ENCODE measurements at places on chromosomes 5 and 9.

- DNase-seq = no peak
Observed at GRCh38 chr9:133873461-133873891, 118.6 kb downstream of the VAV2 start.

- DNase-seq = no peak
Observed at GRCh38 chr5:1546556-1546955, 22.8 kb upstream of the LPCAT1 start.

- no peak for DNase-seq
Observed at GRCh38 chr5:149314571-149315111, 30.7 kb upstream of the GRPEL2 start.

- DNase-seq = peak; percentile 89
Observed at GRCh38 chr5:4572311-4573100, 567.6 kb upstream of the ADAMTS16 start.

DNA sequence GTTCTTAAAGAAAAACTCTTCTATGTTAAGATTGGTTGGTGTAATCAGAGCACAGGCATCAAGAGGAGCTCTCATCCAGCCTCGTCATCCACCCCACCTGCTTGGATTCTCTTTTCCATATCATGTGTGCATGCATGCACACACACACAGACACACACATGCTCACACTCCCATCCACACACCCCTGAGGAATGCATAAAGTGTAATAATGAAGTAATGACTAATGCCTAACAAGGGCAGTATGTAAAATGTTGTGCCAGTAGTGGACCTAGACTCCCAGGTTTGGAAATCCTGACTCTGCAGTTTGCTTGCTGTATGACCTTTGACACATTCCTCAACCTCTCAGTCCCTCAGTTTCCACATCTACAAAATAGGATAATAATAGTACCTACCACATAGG, 280.0 kb upstream of the ANKRD55 start:
- DNase-seq = no peak

DNA sequence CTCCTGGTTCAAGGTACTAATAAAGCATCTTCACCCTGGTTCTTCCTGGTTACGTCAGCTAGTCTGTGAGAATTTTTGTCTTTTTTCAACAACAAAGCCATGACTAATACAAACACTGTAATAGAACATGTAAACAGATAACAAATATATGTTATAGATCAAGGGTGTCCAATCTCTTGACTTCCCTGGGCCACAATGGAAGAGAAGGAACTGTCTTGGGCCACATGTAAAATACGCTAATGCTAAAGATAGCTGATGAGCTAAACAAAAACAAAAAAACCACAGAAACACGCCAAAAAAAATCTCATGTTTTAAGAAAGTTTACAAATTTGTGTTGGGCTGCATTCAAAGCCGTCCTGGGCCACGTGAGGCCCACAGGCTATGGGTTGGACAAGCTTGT, 124.5 kb upstream of the GNA14 start:
- DNase-seq = no peak

- DNase-seq = no peak
Observed at GRCh38 chr9:93949694-93950449, 5.3 kb downstream of the BARX1 start.

- DNase-seq = no peak
Observed at GRCh38 chr5:59199868-59200267, 617.0 kb downstream of the RAB3C start.

- no peak for DNase-seq
Observed at GRCh38 chr9:70551396-70551795, 136.9 kb upstream of the KLF9 start.

GRCh38 chr9:129453734-129454133, 167.2 kb downstream of the C9orf50 start:
- DNase-seq = no peak

DNA sequence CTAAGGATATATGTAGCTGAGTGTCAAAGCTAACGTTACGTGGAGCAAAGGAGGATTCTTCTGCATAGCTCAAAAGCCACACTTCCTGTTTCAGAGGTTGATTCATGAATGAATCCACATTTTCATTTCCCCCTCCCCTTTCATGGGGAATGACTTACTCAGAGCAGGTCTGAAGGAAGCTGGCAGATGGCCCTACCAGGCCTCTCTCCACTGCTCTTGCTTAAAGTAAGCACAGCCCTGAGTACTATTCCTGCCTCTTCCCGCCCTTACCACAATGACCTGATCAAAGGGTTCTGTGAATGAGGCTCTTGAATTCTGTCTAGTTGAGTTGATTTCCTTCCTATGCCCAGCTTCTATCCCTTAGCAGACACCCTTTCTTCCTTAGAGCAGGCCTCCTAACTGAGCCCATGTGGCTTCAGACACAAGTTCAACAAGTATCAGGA, 6.3 kb downstream of the IGIP start:
- peak; percentile 97 for DNase-seq

DNA sequence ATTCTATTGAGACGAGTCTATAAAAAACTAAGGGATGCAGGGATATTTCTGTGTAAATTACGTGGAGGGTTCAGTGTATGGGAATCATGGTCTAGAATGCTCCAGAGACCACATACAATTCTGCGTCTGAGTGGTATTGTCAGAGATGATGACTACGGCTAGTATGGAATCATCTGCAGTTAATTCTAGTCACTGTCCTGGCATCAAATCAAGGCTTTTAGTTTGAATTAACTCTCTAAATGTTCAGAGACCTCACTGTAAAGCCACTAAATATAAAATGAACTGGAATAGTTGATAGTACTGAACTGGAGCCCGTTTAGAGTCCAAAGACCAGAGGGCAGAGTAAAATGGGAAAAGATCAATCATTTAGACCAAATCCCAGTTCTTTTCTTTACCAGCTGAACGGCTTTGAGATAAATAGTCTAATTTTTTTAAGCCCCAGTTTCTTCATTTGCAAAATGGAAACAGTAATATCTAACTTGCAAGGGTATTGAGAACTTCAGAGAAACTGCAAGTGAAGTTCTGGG, 599.8 kb downstream of the EBF1 start:
- DNase-seq = peak; percentile 41

DNA sequence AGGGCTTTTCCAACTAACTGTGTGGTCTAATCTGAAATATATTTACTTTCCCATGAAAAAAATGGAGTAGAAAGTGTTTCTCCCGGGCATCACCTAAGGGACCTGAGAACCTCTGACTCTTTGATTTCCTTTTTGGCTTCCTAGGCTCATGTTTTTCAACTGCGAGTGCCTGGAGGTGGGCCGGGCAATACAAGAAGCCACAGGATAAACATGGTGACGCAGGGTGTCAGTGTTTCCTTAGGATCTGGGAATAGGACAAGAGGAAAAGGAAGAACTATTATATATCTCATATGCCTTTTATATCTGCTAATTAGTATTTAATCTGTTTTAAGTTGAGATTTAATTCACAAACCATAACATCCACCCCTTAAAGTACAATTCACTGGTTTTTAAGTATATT, 11.4 kb upstream of the LECT2 start:
- no peak for DNase-seq

GRCh38 chr9:35357116-35357515, 132.8 kb upstream of the RUSC2 start:
- DNase-seq = peak; percentile 22

- no peak for DNase-seq
Observed at GRCh38 chr9:114370251-114370967, 17.4 kb downstream of the AKNA start.

DNA sequence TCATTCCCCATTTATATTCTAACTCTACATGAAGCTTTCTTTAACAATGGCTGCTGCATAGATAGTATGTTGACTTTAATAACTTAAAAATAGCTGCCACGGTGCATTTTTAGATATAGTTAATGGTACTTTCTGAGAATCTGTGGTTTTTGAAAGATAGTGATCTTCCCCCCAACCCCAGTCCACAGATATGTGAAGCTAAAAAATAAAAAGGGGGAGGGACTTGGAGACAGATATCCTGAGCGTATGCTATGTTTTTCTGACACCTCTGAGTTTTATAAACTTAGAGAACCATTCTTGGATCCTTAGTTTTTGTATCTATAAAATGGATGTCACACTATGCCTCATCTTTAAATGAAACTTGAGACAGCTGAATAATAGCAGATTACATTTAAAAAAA, 120.5 kb downstream of the SNX18 start:
- DNase-seq = no peak

DNA sequence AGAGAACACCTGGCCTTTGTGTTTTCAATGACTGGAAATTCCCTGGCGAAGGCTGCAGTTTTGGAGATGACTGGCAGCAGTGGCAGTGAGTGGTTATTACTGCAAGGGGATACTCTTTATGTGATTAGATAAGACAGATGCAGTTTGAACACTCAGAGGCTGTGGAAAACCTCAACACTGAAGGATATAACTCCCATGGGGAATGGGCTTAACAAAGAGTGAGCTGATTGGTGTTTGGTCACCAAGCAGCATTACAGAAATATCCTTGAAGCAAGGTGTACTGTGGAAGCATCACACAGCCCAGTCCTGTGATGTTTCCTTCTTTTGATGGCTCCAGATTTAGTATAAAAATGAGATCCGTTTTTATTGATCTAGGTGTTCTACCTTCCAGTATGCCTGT, 490.7 kb upstream of the PTPRD start:
- no peak for DNase-seq

DNA sequence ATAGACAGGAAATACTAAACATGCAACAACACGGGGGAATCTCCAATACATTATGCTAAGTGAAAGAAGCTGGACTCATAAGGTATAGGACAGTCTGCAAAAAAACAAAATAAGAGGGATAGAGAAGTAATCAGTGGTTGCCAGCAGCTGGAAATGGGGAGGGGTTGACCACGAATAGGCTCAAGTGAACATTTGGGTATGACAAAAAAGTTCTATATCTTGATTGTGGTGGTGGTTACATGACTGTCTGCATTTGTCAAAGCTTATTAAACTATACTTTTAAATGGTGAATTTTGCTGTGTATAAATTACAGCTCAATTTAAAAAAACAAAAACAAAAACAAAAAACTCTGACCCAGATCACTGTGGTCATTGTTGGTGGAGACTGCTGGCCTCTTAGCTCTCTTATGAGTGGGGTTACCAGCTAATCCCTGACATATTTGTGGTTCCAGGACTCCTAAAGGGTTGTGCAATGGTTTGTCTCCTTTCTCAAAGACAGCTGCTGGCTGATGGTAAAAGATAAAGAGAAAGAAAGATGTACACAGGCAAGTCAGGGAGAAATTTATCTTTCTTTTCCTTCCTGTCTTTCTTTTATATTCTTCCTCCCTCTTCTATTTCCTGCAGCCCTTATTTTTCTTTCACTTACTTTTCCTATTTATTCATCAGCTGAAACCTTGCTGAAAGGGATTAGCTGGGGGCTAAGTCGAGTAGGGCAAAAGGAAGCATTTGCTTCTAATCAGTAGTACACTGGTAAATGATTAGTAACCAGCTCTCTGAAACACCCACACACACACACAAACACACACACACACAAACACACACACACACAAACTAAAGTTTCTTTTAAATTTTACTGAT, 42.6 kb upstream of the APC start:
- DNase-seq = peak; percentile 86

DNA sequence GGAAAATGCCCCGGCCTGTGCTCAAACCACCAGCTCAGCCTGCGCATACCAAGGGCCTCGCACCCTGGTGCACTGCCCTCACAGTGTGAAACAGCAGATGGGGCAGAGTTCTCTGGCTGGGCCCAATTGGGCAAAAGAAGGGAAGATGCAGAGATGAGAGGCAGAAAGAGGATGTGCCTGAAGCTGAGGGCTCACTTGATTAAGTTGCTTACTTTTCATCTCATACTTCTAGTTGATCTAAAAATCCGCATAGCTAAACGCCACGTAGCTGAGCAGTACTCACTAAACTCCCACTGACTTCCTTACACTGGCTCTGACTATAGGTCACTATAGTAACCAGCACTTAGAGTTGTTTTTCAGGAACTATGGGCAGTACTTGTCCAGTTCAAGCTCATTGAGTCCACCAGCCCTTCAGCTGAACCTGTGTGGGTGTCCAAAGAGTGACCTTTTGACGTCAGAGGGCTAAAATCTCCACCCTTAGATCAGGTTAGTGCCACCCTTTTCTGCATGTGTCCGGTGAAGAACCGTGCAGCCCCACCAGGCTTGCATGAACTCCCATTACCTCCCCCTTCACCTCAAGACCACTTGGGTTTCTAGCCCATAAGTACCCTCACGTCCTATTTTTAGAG, 215.2 kb downstream of the AUH start:
- DNase-seq = no peak
